ENCODE measurements at places on chromosomes 2 and 18.

- no peak for DNase-seq
Observed at GRCh38 chr2:103287746-103288145, 525.9 kb downstream of the TMEM182 start.

GRCh38 chr2:144830543-144830942, 310.6 kb upstream of the ZEB2 start:
- no peak for DNase-seq

DNA sequence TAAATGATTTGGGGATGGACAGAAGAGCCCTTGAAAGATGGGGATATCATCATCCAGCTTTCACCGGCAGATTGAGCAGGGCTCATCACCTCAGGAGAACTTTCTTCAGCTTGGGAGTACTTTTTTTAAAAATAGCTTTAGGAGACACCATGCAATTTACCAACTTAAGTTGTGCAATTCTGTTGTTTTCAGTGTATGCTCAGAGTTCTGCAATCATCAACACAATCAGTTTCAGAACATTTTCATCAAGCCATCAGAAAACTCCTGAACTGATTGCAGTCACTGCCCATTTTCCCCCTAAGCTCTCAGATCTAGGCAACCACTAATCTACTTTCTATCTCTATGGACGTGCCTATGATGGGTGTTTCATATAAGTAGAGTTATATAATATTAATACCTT, 117.7 kb downstream of the CRIM1 start:
- DNase-seq = no peak

DNA sequence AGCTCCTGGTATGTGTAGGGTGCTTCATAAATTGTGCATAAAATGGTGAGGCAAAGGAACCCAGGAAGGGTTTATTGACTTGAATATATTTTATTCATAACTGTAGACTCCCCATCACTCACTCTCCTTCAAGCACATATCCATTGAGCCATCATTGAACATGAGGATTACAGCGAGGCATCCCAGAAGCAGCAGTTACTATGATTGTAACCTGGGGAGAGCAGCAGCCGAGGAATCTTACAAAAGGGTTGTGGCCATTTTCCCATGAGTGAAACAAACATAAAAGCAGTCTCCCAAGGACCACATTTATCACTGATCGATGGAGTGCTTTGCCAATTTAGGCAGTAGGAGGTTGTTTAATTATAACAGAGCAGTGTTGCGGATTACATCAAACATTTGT, 183.4 kb downstream of the NCK2 start:
- no peak for DNase-seq

DNA sequence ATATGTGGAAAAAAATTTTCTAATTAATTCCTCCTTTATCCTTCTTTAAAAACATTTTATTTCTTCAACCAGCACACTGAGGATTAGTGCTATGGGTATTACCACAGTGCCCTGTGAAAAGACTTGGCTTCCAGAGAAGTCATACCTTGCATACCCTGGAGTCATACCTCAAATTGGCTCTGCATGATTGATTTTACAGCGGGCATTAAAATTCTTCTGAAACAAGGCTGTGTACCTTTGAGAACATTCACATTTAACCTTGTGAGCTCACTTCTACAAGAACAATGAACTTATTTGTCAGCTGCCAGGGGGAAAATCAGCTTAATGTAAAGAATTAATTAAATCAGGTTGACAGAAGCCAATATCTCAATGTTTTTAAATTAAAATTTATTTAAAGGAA, 44.6 kb downstream of the SLC35F5 start:
- no peak for DNase-seq

GRCh38 chr2:46364797-46365457, 67.7 kb downstream of the EPAS1 start:
- DNase-seq = no peak

DNA sequence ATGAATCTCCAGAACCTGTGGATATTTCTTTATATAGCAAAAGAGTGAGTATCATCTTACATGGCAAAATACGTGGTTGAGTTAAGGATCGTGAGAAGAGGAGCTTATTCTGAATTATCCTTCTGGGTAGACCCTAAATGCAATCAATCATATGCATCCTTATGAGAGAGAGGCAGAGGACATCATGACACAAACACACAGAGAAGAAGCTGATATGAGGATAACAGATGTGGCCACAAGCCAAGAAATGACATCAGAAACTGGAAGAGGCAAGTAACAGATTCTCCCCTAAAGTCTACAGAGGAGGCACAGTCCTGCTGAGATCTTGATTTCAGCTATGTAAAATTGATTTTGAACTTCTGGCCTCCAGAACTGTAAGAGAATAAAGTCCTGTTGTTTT, 730.2 kb upstream of the ZNF804A start:
- no peak for DNase-seq

DNA sequence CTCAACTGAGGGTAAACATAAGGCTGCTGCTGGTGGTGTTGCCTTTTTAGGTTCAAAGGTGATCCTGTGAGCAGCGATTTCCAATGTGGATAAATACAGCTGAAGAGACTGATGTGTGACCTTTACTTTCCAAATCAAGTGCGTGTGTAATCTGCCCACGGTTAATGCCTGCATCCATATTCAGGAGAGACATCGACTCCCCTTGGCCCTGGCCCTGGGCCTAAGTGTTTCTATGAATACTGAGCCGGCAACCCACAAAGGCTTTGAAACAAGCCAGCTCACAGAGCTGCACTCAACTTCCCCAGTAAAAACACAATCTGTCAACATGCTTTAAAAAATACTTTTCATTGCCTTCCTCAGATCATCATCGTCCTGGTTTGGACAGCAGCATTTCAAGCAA, 1026.6 kb downstream of the TMEM182 start:
- DNase-seq = no peak

GRCh38 chr18:72720116-72720515, 147.7 kb downstream of the NETO1 start:
- DNase-seq = no peak

DNA sequence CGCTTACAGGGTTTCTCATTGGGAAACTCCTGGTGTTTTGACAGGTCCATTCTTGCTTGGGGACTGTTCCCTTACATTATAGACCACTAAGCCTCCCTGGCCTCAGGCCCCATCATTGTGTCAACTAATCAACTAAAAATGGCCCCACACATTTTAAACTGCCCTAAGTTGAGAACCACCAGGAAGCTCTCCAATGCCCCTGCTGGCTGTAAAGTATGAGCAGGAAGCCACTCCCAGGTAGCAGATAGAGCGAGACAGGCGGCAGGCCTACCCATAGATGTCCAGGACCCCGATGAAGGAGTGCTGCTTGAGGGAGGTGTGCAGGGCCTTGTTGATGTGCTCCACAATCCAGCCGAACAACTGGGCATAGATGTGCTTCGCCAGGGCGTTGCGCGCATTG, 160.7 kb upstream of the ACAA2 start:
- no peak for DNase-seq

GRCh38 chr2:196328088-196328680, 156.8 kb upstream of the STK17B start:
- no peak for DNase-seq

DNA sequence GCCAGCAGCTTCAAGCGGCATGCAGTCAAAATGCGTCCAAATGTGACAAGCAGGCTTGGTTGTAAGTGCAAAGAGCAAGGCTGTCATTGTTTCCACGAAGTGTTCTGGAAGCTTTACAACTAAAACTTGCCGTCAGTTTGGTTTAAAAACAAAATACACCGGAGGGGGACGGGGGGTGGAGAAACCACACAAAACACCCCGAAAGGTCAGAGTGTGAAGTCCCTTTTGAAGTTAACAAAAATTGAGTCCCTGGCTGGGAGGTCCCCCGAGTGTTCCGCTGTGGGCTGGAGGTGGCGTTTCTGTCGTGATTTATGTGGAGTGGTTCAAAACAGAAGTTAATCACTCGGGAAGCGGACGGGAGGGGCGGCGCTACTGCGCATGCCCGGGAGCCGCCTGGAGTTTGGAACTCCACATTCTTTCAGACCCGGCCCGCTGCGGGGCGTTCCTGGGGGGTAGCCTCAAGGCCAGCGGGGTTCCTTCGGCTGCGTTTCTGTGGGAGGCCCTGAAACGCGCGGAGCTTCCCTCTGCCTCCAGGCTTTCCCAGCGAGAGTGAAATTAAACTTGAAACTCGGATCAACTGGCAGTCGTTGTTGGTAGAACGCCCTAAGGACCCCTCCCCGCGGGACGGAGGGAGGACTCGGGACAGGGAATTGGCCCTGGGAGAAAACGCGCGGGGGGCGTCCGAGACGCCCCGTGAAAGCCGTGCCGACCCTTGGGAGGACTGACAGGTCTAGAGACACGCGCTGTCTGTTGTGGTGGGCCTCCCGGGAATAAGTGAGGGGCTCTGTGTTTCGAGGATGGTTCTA, 1.4 kb downstream of the TGIF1 start:
- DNase-seq = peak; percentile 39

DNA sequence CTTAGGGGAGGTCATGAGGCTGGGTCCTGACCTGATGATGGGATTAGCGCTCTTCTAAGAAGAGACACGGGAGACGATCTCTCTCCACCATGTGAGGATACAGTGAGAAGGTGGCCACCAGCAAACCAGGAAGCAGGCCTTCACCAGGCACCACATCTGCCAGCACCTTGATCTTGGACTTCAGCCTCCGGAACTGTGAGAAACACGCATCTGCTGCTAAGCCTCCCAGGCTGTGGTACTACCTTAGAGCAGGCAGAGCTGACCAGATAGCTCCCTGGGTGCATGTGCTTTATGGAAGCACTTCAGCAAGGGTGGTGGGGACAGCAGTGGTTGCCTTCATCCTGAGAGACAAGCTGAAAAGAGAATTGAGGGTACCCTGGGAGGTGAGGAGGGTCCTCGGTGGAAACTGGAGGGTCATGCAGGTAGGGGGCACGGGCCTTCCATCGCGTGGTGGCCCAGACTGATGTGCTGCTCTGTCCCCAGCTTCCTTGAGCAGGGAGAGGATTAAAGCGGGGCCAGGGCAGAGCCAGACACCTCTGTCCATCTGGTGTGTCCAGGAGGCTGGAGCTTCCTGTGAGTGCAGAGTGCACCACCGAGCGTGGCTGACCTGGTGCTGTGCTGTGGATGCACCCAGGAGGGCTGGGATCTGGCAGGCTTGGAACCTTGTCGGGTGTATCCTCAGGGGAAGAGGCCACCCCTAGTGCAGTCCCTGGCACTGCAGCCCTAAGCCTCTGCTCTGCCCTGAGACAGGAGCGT, 42.9 kb upstream of the HS6ST1 start:
- no peak for DNase-seq

- DNase-seq = no peak
Observed at GRCh38 chr18:11728249-11728648, 39.2 kb downstream of the GNAL start.

DNA sequence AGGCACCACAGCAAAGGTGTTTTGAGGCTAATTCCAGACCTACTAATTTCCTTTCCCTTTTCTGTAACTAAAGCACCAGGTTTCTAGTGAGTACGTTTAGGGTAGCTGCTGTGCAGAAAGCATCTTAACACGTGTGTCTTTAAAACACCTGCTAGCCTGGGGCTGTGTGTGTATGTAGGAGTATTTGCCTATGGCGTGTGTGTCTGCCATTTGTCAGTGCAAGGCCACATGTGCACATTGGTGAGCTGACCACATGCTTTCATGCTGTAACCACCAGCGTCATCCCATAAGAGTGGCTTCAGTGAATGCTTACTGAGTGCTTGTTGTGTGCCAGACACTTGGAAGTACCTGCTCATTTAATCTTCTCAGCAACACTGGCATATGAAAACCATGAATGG, 241.6 kb downstream of the SEPTIN10 start:
- no peak for DNase-seq

DNA sequence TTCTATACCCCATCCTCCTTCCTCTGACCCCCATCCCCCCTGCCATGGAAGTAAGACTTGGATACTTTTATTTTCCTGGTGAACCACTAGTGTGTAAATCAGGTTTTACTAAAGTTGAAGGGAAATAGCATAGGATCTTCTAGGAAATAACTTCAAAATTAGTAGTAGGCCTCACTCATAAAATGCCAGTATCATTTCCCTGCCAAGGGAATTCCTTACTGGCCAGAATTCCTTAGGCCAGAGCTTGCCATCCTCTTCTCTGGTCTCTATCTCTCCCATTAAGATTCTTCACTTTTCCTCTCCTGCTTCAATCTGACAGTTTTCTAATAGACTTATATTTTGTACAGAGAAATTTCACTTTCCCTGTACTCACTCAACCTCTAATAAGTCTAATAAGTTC, 322.8 kb upstream of the TANK start:
- DNase-seq = no peak

DNA sequence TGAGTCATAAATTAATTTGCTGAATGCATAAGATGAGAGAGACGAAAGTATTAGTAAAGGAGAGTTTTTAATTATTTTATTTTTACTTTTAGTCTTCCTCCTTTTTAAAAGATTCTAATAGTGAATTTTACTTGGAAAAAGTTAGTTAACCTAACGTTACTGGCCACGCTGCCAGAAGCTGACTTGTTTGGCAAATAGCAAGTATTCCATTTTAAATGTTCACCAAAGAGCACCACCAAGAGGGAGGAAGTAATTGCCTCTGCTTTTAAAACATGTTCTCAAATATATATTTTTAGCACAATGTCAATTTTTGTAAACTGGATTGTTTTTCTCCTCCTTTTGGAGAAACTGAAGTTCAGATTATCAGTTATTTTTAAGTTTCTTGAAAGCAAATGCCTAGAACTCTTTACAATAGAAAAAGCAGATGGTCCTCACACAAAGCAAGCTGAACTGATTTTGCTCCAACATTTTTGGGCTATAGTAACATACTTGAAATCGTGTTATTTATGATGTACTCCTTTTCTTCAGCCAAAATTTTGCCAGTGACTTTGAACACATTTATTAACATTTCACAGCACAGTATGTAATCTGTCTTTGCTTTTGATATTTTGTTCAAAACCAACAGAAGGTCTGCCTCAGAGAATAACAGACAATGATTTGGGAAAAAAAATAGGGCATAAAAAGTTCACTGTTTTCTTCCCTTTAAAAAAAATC, 1311.0 kb upstream of the FAM98A start:
- DNase-seq = no peak

DNA sequence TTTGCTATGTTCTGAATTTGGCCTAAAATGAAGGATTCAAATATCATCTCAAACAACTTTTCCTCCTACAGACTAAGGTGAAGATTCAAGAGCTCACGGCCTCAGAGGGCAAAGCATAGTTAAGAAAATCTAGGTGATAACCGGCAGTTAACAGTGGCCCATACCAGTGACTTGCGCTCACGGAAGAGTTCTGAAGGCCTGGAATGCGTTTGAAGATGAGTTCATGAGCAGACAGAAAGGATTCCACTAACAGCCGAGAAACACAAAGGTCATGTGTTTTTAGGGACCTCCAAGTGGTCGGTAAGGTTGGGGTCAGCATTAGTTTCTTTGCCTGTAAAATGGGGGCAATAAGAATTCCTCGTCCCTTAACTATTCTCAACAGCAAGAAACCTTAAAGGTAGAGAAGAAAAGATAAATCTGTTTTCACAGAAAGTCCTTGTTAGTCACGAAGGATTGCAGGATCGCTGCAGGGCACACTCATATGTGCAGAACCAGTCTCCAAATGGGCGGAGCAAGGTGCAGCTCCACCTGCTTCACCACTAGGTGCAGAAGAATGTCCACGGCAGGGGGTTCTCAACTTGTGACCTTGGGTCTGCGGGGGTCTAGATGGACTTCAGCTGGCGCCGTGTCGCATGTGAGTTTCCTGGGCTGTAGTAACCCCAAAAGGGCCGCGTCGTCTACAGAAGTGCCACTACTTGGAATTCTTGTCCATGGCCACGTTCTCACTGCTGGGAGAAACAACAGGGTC, 708 bp upstream of the RPIA start:
- no peak for DNase-seq

GRCh38 chr2:217766356-217766755, 236.4 kb downstream of the TNS1 start:
- no peak for DNase-seq

- DNase-seq = no peak
Observed at GRCh38 chr2:163888591-163888990, 152.8 kb upstream of the FIGN start.

GRCh38 chr2:188244383-188244782, 47.3 kb upstream of the GULP1 start:
- DNase-seq = no peak

Measured in cortex of kidney (tissue), 1 donor.